ENCODE measurements at places on chromosomes 4 and X.

- no peak for DNase-seq
These were observed 447.5 kb downstream of the NKX6-1 start for GRCh38 chr4:84051639-84052038.

- DNase-seq = no peak
These were observed 3.6 kb upstream of the FHL1 start for GRCh38 chrX:136143711-136144110.

DNA sequence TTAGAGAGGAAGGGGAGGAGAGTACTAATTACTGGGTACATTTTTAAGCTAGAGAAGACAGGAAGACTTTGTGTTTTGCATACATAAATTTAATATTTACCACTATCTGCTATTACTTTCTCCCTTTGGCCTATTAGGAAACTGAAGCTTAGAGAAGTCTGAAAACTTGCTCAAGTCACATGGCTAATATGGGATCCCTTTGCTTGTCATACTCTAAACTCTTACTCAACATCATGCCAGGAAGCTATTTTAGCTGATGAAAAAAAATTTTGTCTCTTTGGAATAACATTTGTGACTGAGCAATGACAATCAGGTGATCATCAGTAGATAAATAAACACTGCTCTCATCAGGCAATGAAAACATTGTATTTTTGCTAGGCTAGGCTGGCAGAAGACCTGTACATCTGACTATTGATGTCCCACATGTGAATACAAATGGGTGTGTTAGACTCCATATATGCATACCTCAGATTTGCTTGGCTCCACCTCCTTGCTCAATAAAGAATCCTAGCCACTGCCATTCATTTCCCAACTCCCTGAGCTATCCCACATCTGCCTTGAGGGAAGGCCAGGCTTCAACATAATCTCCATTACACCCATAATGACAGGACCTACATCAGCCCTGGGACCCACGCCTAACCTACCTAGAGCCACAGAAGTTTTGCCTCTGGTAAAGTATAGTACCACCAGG lies 17.0 kb upstream of the DCLK2 start:
- no peak for DNase-seq

GRCh38 chr4:183907871-183908683 lies 3.0 kb downstream of the STOX2 start:
- no peak for DNase-seq

GRCh38 chr4:37359261-37359660 lies 114.7 kb downstream of the NWD2 start:
- no peak for DNase-seq

GRCh38 chr4:120926358-120927025 lies 4.0 kb upstream of the PRDM5 start:
- DNase-seq = no peak

DNA sequence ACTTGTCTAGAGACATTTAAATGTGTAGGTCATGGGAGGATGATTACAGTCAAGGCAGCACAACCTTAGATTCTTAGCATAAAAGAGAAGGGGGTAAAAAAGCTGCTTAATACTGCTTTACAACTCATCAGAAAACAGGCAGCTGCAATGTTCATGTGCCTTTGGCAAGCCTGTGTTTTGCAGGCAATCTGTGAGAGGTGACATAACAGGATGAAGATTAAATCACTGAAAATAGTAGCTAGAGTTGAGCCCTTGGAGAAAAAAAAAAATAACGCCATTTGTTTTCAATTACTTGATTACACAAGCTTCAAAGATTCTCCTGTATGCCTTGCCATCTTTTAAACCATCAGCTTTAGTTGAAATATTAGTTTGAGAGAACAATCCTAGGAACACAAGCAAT lies 847.6 kb upstream of the LCORL start:
- DNase-seq = no peak

DNA sequence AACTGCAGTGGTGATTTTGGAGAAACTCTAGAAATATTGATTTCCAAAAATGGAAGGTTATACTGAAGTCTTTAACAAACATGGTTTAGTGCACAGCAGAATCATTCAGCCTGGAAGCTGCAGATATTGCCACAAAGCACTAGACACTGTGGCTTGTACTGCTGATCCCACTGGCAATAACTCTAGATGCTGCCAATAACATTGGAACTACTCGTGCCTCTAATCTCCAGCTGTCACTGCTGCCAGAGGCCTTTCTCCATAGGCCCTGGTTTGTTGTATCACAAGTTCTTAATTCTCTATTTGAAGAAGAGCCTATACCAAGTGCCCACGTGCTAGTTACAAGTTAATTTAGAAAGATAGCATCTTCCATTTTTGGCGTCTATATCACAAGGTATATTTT lies 19.3 kb downstream of the DMP1 start:
- no peak for DNase-seq

DNA sequence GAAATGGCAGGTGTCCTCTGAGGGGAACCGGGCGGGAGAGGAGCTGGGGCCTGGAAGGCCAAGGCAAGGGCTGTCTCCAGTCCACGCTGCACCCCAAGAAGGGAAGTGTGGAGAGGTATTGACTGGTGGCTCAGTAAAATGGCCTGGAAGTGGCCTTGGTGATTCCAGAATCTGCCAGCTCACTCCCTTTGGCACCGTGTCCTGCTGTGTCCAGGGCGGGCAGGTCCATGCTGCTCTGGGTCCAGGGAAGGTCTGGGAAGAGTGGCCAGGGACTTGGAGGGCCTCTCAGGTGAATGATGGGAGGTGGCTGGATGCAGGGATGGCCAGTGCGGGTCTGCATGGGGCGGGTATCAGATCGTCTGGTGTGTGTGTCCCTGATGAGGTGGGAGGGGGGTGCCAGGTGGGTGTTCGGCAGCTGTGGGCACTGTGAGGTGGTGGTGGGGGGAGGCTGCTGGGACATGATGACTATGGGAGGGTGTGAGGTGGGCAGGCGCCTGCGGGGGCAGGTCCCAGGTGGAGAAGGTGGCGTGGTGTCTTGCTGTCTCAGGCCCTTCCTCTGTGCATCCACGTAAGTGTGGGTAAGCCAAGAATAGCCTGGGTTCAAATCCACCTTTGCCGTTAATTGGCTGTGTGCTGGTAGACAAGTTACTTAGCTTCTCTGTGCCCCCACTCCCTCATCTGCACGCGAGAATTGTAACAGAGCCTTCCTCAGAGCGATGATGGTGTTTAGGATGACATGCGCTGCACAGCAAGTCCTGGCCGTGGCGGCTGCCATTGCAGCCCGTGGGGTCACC lies 17.7 kb downstream of the RGS12 start:
- no peak for DNase-seq

GRCh38 chrX:66023385-66024091 lies 16.3 kb downstream of the VSIG4 start:
- no peak for DNase-seq

GRCh38 chr4:7199771-7200441 lies 7.6 kb downstream of the SORCS2 start:
- no peak for DNase-seq

DNA sequence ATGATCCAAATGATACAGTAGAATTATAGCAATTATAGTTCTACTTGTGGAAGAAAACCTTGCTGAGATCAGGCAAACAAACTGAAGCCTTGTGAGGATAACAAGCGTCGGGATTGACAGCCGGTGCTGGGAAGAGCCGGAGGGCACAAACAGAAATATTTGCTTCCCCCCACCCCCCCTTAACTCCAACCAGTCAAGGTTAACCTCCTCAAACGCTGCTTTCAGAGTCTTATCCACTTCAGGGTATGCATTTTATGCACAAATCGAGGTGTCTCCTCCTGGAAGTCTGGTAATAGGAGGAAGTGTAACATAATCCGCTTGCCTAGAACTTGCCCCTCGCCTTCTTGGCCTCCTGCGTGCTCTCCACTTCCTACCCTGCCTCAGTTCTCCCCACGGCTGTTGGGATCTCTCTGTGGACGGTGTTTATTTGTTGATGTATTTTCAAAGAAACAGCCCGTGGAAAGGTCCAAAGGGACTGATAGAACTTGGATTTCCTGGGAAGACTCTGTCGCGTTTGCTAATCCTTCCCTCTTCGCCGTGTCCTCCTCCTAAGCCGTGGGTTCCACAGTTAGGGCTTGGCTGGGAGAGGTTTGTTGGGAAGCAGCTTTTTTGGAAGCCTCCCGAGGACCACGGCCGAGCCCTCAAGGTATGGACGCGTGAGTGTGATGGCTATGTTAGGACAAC lies 4.1 kb upstream of the ARX start:
- no peak for DNase-seq

DNA sequence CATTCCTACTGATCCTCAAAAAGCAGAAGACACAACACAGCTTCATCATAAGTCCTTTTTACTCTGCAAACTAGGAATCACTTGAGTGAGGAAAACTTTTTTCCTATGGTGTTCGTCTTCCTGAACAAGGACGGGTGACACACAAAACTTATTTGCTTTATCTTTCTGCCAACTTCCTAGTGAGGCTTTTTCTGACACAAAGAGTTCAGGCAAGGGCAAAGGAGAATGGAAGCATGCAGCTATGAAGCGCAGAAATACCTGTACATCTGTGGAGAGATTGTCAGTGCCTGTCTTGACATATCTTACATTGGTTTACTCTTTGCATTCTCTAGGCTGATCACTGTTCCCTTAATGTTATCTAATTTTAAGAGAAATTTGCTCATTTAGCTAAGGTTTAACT lies 548.0 kb upstream of the IGFBP7 start:
- no peak for DNase-seq

- DNase-seq = no peak
These were observed 454.2 kb downstream of the NLGN4X start for GRCh38 chrX:5774446-5774845.

- no peak for DNase-seq
These were observed 210.1 kb upstream of the CXCL13 start for GRCh38 chr4:77395481-77395880.

DNA sequence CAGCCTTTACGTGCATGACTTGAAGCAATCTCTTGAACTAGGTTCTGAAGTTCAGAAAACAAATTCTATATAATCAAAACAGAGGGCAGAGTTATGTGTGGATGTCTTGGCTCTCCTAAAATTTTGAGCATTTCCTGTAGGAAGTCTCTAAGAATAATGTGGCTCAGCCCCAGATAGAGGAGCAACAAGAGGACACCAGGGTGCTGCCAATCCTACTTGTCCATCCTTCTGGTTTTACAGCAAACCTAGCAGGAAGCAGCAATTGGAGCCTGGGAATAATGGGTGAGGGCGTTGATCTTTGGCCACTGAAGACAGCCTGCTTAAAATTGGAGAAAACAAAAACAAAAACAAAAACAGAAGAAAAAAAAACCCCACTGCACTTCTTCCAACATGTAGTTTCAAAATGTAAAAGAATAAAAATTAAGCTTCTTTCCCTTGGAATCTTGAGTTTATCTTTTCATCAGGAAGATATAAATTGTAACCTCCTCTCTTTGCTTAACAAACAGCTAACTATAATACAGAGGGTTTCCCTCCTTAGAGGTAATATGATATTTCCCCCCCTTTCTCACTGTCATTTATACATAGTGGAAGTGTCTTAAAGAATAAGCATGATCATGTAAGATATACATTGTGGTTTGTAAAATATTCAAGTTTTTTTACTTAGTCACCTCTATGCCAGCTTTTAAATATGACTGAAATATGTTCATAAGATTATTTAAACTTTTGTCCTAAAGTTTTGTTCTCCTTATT lies 130.6 kb downstream of the FBXO8 start:
- no peak for DNase-seq

GRCh38 chr4:81786063-81786763 lies 314.5 kb upstream of the RASGEF1B start:
- no peak for DNase-seq

DNA sequence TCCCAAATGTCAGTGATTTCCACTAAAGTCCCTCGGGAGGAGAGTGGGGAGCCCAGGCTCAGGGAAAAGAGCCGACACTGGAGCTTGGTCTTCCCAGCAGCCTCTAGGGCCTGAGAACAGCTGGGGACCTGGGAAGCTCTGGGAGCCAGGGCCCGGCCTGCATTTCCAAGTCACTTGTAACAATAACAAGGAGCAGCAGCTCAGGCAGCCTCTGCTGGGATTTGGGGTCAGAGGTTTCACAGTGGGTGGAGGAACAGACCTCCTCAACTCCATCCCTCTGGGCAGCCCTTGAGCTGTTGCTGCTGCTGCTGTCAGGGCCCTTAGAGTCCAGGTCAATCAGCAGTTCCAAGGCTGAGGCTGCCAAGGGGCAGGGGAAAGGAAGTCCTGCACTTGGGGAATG lies 11.1 kb downstream of the STARD8 start:
- DNase-seq = no peak

- no peak for DNase-seq
These were observed 194.8 kb upstream of the RASGEF1B start for GRCh38 chr4:81666491-81666890.

GRCh38 chr4:37953620-37954293 lies 6.4 kb upstream of the PTTG2 start:
- no peak for DNase-seq

DNA sequence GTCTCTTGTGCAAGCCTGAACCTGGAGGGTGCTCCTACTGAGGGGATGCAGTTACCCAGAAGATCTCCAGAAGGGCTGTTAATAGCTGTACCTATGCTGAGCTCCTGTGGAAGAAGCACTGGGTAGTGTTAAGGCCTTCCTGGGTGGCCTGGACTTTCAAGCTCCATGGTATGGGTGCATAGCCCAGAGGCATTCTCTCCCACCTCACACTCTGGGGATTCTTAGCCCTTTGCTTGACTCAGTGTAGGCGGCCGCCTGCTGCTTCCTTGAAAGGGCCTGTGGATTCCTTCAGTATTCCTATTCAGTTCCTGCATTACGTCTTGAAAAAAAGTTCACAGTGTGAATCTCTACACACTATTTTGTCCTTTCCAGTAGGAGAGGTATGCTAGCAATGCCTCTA lies 235.7 kb upstream of the MAGEB16 start:
- no peak for DNase-seq

DNA sequence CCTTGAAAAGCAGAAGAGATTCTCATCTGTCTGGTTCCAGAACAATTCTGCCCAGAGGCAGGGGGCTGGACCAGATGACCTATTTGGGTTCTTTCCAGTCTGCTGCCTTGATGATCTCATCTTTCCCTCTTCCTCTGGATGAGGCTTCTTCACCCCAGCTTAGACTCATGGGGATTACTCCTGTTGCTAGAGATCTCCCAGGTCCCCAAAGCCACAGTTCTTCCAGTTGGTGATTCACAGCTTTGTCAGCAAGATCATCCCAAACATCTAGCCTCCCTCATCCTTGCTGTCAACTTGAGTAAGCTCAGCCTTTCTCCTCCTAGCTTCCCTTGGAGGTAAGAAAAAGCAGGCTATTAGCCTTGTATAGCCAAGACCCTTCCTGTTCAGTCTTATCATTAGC lies 64.2 kb upstream of the PJA1 start:
- DNase-seq = no peak

GRCh38 chr4:120155287-120155686 lies 88.6 kb upstream of the MAD2L1 start:
- no peak for DNase-seq

DNA sequence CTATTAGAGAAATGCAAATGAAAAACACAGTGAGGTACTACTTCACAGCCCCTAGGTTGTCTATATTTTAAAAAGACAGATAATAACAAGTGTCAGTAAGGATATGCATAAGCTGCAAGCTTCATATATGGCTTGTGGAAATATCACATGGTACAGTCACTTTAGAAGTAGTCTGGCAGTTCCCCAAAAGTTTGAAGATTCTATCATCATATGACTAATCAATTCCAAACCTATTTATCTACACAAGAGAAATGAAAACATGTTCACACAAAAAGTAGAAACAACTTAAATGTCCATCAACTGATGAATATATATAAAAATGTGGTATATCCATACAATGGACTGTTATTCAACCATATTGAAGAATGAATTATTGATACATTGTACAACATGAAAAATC lies 185.8 kb upstream of the STK26 start:
- DNase-seq = no peak
